HS-27A (cell line): ENCODE measurements at places on chromosomes 12 and 14.

- DNase-seq: peak; percentile 31
These were observed 17.3 kb upstream of the TMPRSS12 start for GRCh38 chr12:50825372-50825838.

DNA sequence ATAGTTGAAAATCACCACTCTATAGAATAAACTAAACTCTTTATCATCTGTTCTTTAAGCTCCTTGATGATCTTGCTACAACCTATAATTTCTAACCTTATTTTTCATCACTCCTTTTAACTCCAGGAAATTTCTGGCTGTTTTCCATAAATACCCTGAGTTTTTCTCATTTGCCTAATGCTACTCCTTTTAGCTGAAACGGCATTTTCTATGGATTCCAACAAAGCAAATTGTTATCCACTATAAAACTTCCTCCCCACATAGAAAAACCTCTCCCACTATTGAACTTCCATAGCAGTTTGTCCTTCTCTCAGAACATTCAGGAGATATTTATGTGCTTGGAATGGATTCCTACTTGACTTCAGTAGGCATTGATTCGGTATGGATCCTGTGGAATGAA lies 122.8 kb downstream of the SLC41A2 start:
- DNase-seq: no peak

DNA sequence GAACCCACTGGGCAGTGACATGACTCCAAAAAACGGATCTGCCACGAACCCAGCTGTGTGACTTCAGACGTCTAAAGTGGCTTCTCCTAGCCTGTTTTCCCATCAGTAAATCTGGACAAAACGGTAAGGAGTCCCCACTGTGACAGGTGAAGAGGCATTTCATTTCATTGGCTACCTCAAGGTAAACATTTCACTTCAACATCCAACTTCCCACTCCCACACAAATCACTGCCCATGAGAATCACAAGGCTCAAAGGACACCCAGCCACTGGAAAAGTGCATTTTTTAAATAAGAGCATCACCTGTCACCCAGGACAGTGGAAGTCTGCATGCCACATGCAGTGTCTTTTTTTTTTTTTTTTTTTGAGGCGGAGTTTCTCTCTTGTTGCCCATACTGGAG lies 27.9 kb downstream of the HSP90AA1 start:
- DNase-seq: no peak

GRCh38 chr14:100660882-100661635 lies 65.6 kb upstream of the DLK1 start:
- no peak for DNase-seq

GRCh38 chr12:2124466-2125023 lies 71.8 kb downstream of the CACNA1C start:
- no peak for DNase-seq

DNA sequence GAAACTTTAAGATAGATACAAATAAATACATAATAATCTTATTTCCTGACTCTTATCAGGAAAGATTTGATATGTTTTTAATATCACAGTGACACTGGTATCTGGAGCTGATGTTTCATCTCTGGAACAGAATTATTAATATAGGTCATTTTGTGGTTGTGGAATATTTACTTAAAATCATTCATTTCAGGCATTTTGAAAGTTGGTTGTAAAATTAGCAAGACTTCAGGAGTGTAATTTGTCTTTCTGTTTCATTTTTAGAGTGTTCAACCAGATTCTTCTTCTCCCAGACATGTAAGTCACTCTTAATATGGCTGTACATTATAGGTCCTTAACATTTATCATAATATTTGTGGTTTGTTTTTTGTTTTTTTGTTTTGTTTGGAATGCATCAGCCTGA lies 115.7 kb downstream of the PCNX1 start:
- no peak for DNase-seq

GRCh38 chr12:93204896-93205295 lies 172.8 kb upstream of the NUDT4 start:
- DNase-seq: no peak

DNA sequence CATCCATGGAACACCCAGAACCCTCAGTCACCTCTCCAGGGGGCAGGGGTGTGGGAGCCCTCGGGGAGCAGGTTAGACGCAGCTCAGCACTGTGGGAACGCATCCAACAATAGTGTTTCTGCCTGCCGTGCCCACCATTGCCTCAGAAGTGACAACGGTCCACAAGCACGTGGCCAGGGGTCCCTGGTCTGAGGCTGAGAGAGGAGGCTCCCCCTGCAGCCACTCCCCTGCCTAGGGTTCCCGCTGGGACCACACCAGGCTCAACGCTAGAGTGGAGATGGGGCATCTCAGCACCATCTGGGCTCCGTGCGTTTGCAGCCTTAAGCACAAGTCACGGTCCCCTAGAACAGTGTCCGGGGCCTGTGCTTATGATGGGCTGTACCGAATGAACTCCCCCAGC lies 62.7 kb downstream of the TESC start:
- DNase-seq: no peak

DNA sequence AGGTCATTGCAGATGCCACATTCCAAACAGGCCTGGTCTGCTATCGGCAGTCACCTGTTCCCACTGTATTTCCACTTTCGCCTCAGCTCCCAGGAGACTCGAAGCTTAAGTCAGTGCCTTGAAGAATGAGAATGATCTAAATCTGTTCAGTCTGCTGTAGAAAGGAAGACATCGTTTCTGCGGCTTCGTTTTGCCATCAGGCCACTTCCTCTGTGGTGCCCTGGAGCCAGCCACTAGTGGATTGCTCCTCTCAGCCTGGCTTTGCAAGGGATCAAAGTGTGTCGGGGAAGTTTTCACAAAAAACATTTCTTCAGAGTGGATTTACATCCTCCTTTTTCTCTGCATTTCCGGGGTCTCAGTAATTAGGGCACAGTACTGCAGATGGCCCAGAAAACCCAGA lies 66.7 kb downstream of the AACS start:
- no peak for DNase-seq

GRCh38 chr12:12425616-12426015 lies 68.7 kb downstream of the BORCS5 start:
- DNase-seq: no peak

DNA sequence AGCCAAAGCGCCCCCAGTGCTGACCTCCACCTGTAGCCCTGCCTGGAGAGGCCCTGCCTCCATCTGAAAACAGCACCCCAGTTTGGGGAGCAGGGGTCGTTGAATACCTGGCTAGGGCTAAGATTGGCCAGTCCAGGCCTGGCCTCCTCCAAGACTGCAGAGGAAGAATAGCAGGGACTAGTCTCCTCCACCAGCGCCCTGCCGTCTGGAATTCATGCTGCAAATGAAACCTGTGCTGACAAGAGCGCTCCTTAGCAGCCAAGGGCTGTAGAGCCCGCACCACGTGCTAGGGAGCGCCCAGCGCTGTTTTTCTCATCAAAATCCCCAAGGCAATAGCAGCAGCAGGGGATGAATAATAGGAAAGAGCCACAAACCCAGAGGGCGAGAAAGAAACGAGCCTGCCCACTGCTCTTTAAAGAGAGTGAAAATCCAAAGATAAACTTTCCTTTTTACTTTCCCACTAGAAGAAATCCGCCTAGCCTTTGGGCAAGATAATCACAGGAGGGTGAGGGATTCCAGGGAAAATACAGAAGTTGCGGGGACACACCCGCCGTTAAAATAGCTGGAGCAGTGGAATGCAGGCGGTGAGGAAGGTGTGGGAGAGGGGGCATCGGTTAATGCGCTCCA lies 3.3 kb downstream of the COL2A1 start:
- no peak for DNase-seq

DNA sequence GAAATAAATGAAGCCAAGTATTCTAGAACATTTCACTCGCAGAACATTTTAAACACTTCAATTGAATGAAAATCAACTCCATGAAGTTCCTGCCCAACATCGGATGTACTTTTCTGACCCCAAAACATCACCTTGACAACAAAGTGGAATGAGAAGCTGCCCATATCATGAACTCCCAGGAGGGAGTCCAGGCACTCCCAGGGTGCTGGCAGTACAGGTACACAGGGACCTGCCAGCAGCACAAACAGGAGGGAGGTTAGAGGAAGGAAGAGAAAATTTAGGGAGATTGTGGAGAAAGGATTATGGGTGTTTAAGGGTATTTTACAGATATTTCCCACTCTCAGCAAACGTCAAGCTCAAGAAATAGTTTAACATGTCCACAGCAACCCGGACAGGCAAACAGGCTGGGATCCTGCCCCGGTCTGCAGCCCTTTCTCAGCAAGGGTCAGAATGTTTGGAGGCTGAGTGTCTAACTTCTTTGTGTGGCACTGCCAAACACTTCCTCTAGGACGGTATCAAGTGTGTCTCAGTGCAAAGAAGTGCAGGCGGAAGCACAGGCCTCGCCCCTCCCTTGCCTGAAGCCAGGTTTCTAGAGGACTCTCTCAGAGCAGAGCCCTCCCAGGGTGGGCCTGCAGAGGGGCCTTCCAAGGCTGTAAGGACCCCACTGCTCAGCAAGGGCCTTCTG lies 72.2 kb downstream of the SETD3 start:
- no peak for DNase-seq

GRCh38 chr14:102659797-102660196 lies 67.3 kb downstream of the RCOR1 start:
- no peak for DNase-seq

GRCh38 chr12:28884904-28885679 lies 264.0 kb upstream of the FAR2 start:
- no peak for DNase-seq

DNA sequence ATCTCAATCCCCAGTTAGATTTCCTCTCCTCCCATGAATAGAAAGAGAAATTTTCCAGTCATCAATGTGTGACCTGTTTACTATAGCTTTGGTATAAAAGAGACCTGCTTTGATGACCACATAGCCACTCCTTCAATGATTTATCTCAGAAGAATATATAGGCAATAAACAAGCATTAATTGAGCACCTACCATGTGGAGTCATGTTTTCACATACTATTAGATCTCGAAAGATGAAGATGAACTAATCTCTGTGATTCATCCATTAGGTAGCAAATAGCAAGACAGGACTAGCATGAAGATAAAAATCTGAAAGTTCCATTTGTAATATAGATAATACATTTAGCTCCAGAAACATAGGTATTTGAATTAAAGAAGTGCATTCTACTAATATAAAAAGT lies 40.5 kb downstream of the SLCO1A2 start:
- no peak for DNase-seq

GRCh38 chr12:130704606-130705005 lies 11.5 kb downstream of the RIMBP2 start:
- DNase-seq: no peak

- DNase-seq: no peak
These were observed 6.7 kb downstream of the FOXN4 start for GRCh38 chr12:109302358-109302757.

- DNase-seq: no peak
These were observed 1048.2 kb downstream of the SLC16A7 start for GRCh38 chr12:60644076-60644475.

DNA sequence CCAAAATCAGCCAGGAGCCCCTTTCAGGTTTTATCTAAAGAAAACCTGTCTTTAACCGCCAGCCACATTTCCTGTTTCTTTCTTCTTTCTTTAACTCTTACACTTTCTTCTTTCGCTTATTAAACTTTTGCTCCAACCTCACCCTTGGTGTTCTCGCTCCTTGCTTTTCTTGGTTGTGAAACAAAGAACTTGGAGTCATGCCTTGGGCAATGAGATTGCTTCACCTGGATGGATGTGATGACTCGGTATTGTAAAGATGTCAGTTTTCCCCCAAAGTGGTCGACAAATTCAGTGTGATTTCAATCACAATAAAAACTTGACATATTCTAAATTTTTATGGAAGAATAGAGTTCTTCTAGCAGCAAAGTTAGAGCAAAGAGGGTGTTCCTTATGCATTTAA lies 16.2 kb upstream of the TCL1A start:
- no peak for DNase-seq

DNA sequence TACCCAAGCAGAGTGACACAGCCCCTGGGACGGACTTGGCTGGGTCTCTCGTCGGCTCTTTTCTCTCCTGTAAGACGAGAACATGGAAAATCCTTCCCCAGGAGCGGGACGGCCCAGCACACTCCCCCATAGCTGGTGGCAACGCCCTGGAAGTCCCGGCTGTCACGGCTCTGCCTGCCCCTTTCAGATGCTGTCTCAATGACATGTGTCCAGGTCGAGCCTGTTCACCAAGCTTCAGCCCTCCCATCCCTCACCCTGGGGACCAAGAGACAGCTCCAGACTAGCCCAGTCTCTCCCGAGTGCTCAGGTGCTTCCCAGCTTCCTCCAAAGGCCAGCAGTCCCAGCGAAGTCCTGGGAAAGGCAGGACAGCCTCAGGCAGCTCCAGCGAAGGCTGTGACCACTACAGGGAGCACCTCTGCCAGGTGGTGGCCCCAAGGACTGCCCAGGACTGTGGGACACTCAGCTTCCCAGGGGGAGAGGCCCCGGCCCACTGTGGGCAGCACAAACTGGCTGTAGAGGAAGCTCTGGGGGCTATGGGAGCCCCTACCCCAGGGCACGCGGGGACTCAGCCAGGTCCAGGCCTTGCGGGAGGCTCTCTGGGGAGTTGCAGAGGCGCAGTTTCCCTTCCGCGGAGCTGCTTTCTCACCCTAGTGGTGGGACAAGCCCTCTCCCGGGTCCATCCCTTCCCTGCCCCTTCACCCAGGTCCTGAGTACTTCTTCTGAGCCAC lies 33.6 kb downstream of the TNFAIP2 start:
- DNase-seq: no peak

- DNase-seq: no peak
These were observed 203.5 kb upstream of the G2E3 start for GRCh38 chr14:30355431-30355913.

- no peak for DNase-seq
These were observed 727.6 kb upstream of the TMEM132C start for GRCh38 chr12:127539226-127539858.

DNA sequence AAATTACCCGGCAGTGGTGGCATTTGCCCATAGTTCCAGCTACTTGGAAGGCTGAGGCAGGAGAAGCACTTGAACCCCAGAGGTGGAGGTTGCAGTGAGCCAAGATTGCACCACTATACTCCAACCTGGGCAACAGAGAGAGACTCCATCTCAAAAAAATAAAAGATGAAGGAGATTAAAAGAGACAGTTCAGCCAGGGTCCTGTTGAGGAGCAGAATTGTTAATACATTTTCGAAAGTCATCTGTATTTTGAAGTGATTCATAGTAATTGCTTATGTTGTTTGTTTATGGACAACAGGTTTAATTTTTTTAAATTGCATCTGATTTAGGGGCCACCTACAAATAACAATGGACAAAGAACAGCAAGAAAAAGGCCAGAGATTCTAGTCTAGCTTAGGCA lies 112.9 kb downstream of the DIP2B start:
- DNase-seq: no peak

- DNase-seq: no peak
These were observed 28.8 kb downstream of the P2RX4 start for GRCh38 chr12:121238604-121239350.

GRCh38 chr12:6326316-6327228 lies 15.3 kb downstream of the TNFRSF1A start:
- DNase-seq: no peak

DNA sequence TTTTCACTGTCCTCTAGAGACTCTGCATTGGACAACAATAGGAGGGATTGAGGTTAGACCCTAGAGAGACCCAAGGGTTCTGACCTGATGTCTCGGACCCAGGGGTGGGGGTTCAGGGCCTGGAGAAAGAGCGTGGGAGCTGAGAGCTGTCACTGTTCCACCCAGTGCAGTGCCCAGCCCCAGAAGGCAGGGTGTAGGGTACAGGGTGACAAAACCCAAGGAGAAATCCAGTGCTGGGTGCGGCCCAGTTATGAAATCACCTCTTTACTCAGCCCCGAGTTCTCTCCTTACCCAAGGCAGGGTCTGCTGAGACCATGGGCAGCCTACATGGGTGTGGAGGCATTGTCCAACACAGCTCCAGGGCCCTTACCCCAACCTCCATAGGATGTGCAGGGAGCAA lies 2.6 kb downstream of the AQP2 start:
- no peak for DNase-seq
